ENCODE measurements at places on chromosomes 6 and 20.

- DNase-seq: no peak
Measured at GRCh38 chr6:169986171-169986847, 234.9 kb downstream of the ERMARD start.

DNA sequence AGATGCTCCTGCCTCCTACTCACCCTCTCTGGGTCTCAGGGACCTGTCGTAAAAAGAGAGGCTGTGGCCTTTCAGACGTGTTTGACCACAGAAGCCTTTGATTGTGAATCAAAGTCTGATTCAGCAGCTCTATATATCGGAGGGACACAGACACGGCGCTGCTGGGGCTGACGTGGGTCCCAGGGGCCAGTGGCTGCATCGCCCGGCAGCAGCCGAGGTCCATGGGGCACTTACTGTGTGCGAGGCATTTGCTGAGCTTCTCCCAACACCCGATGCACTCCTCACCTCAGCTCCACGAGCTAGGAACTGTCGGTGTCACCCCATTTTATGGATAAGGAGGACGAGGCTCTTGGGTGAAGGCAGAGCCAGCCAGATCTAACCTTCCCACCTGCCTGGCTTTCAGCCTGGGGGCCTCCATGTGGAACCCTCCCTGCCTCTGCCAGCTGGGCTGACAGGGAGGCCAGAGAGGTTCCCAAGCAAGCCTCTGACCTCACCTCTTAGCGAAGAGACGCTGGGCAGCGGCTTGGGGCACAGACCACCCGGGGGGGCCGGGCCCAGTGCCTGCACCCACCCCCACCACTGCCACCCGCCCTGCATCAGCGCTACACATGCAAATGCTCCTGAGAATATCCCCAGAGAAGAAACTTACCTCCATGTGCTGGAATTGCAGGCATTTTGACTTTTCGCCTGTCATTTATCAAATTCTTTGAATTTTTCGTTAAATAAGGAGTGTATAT is 19.9 kb downstream of the PMEPA1 start:
- DNase-seq: no peak

GRCh38 chr6:90466154-90466940 is 120.5 kb downstream of the MAP3K7 start:
- no peak for DNase-seq

- DNase-seq: no peak
Measured at GRCh38 chr6:15914553-15914952, 214.3 kb upstream of the MYLIP start.

DNA sequence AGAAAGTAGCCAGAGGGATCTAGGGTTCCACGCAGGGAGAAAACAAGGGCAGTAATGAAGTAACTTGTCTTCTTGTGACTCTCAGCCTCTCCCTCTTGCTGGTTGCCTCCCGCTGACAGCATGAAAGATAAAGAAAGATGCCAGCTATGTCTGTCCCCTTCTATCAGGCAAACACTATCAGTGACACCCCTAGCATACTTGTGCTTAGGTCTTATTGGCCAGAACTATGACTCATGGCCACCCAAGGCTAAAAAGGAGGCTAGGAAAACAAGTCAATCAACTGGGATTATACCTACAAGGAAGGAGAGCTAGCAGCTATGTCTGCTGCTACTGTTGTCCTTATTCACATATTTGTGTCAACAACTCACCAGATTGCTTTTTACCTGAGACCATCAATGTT is 206.8 kb upstream of the SOX4 start:
- DNase-seq: no peak

DNA sequence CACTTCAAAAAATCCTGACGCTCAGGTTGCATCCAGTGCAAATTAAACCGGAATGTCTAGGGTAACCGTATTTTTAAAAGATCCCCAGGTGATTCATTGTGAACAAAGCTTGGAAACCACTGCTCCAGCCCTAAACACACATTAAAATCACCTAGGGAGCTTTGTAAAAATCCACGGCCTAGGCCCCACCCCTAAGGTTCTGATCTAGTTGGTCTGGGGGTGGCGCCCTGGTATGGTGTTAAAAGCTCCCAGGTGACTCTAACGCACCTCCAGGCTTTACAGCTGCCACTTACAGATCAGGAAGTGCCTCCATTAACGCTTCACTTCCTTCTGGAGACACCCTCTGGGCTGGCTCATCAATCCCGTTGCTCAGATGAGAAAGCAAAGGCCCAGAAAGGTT is 92.2 kb downstream of the GRM4 start:
- no peak for DNase-seq

DNA sequence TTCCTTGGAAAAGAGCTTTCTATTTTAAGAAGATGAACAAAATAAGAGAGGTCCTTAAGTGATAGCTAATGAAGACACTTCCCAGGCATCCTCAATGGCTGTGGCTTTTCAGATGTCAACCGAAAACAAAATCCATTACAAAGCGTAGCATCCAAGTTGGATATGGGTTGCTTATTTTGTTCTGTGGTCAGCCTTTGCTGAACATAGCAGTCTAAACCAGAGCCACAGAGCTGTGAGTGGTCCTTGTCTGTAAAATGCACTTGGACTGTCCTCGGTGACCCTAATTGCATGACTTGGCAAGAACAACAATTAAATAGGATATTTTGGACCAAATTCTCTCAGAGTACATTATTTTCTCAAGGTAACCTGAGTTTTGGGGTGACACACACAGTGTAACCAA is 10.4 kb upstream of the BFSP1 start:
- no peak for DNase-seq

DNA sequence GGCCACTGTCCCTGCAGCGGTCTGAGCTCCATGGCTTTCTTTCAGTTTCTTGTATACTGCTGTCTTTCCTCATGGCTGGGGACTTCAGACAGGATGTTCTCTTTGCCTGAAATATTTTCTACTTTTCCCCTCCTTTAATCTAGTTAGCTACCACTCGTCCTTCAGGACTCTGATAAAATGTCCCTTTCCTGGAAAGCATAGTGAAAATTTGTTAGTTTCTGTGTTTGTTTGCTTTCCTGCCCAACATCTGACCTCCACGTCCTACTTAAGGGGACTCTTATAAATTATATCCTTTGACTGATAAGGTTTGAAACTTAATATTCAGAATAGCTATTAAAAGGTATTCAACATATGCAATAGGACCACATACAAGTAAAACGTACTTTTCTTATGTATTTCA is 48.8 kb upstream of the KLHL31 start:
- DNase-seq: no peak

DNA sequence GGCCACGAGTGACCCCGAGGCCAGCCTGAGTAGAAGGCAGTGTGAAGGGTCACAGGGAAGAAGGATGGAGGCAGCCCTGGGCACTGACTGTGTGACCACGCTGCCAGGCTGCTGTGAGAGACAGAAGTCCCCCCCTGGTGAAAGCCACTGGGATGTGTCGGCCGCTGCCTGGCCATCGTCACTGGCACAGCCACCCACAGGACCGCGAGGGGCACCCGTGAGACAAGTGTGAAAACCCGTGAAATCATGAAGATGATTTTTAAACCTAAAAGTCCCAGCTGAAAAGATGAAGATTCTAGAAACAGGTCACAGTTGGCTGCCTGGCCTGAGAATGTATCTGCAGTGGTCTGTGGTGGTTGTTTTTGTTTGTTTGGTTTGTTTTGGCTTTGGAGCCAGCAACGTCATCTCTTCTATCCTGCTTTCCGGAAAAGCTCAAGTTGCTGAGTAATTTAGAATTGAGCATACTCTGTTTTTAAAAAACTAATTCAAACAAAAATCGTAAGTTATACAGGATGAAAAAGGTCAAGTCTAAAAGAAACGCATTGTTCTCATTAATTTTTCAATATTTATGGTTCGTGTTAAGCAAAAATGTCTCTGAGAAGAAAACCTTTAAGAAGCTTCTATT is 94.7 kb downstream of the HUS1B start:
- DNase-seq: no peak

DNA sequence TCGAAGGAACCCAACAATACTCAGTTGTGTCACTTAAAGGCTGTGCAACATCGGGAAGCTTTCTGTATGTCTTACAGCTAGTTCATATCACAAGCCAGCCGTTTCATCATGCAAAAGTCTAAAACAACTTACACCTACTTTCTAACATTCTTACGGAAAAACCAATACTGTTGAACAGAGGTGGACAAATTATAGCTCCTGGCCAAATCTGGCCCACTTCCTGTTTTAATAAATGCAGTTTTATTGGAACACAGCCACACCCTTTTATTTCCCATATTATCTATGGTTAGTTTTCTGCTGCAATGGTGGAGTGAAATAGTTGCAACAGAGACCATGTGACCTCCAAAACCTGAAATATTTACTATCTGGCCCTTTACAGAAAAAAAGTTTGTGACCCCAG is 46.6 kb downstream of the MYB start:
- no peak for DNase-seq

GRCh38 chr6:145213614-145214013 is 521.7 kb downstream of the EPM2A start:
- DNase-seq: no peak

DNA sequence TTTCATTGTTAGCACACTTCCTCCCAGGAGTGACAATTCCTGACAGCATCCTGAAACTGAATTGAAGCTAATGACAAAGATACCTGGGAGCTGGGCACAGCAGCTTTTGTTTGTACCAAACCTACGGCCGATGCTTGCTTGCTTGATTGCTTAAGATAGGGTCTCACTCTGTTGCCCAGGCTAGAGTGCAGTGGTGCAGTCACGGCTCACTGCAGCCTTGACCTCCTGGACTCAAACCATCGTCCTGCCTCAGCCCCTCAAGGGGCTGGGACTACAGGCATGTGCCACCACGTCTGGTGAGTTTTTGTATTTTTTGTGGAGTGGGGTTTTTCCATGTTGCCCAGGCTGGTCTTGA is 84.7 kb upstream of the SCP2D1 start:
- DNase-seq: no peak

- DNase-seq: peak; percentile 58
Measured at GRCh38 chr6:139587469-139587868, 213.0 kb upstream of the CITED2 start.

GRCh38 chr6:169577974-169578373 is 123.9 kb downstream of the WDR27 start:
- no peak for DNase-seq

DNA sequence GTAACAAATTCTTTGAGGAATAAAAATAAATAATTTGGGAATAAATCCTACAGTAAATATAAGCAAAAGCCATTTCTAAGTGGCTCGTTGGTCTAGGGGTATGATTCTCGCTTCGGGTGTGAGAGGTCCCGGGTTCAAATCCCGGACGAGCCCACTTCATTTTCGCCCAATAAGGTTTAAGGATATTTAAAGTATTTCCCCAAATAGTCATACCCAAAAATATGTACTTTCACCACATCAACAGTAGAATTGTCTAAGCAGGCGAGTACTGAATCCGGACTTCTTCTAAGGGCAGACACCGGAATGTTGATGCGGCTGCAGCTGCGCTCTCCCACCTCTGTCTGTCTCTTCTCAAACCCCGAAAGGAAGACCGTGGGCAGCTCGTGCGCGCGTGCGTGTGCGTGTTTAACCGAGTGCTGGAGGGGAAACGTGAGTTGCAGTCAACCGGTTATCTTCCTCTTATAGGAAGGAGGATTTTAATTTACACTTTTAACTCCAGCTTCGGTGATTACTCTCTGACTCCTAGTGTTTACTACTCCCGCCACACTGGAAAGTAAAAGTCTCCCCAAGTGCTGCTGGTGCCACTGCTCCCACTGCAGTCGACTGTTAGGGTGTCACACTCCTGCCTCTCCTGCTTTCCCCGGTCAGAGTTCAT is 155.7 kb upstream of the PRSS16 start:
- peak; percentile 25 for DNase-seq

GRCh38 chr6:15305909-15306308 is 60.0 kb downstream of the JARID2 start:
- no peak for DNase-seq

GRCh38 chr20:2476742-2477615 is 6.4 kb upstream of the SNRPB start:
- DNase-seq: peak; percentile 51

DNA sequence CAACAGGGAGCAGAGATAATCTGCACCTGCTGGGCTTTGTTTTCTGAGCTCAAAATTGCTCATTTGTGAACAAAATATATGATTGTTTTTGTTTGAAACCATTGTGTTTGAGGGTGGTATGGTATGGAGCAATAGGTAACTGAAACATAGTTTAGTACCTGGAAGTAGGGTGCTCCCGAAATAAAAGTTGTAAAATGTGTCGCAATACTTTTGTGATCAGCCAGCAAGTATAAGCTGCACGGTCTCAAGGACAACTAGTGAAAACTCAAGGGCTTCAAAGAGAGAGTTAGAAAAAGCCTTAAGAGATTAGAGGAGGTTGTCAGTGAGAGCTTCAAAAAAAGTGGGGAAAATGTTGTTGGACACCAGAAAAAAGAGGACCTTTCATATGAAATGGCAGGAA is 579.8 kb upstream of the POU3F2 start:
- DNase-seq: no peak

- DNase-seq: no peak
Measured at GRCh38 chr6:112189494-112189893, 64.9 kb downstream of the LAMA4 start.

DNA sequence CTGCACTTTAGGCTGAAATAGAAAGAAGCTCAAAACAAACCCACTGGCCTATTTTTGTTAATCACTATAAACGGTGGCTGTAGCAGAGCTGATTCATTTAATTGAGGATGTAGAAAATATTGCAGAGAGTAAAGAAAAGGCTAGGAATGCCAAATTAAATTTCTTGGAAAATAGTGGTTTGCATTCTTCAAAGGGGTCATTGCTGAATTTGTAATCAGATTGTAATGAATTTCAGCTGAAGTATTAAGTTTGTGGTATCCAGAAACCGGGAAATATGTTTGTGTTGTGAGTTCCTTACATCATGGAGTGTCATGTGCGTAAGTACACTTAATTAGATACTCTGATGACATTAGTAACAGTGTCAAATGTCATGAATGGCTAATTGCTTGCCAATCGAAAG is 203.0 kb downstream of the SAMD5 start:
- DNase-seq: no peak

- no peak for DNase-seq
Measured at GRCh38 chr6:125073071-125073470, 80.5 kb upstream of the TPD52L1 start.

DNA sequence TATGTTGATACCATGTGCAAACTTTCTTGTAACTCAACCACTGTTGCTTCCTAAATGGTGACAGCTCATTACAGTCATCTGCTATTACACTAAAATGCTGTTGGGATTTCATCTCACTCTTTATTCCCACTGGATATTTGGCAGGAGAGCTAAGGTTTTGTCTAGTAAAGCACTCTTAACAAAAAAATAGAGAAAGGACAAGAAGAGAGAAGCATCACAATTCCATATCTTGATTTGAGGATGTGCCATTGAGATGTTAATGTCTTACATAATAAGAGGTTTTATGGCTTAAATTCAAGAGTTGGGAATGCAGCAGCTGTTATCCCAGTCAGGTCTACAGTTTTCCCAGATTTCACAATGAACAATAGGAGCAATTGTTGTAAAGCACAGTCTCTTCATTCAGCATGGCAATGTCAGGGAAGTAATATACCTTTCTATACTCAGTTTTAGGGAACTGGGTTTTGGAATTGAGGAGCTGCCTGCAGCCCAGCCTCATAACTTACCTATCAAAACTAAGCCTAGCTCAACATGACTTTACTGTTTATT is 134.9 kb downstream of the ISM1 start:
- no peak for DNase-seq

GRCh38 chr6:31128093-31128676 is 7.9 kb upstream of the CDSN start:
- peak; percentile 50 for DNase-seq

- no peak for DNase-seq
Measured at GRCh38 chr6:128573036-128573435, 52.6 kb upstream of the PTPRK start.

GRCh38 chr6:16519265-16520242 is 241.7 kb downstream of the ATXN1 start:
- DNase-seq: no peak

GRCh38 chr6:158031381-158032353 is 50.0 kb downstream of the SYNJ2 start:
- DNase-seq: no peak
